ENCODE measurements at places on chromosomes 12 and 14.
A peak's percentile ranks its signal among the peaks of the same experiment; 100 is the strongest.

GRCh38 chr12:101229841-101230241, 19.8 kb upstream of the SLC5A8 start:
- DNase-seq = no peak

- no peak for DNase-seq
Observed at GRCh38 chr12:64194333-64195149, 27.6 kb downstream of the KICS2 start.

- no peak for DNase-seq
Observed at GRCh38 chr12:133204264-133204603, 22.9 kb downstream of the ZNF268 start.

GRCh38 chr12:130764475-130765185, 48.5 kb upstream of the RIMBP2 start:
- no peak for DNase-seq

DNA sequence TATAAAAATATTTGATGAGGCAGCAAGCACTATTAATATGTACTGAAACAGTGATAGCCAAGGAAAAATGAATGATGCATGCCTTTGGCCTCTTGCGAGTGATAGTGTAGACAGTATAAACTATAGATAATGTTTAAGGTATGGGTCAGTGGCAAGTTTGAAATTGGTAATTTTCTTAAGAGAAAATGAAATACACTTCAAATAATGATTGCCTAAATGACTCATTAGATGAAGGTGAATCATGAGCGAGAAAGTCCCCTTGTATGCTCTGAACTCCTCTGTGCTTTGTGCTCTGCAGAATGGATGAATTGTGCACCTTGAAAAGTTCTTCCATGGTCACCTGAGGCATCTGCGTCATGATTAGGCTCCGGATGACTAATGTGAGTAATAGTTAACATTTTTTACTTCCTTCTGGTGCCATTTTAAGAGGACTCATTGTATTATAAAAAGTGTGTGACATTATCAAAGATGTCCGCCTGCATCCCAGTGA, 84.9 kb upstream of the RTL1 start:
- DNase-seq = no peak

- no peak for DNase-seq
Observed at GRCh38 chr12:27515671-27516070, 8.3 kb upstream of the PPFIBP1 start.

- peak; percentile 31 for DNase-seq
Observed at GRCh38 chr12:32273063-32273522, 126.3 kb upstream of the FGD4 start.

All from skeletal muscle cell (primary cell).